ENCODE measurements at places on chromosomes 11 and 22.
A peak's percentile ranks its signal among the peaks of the same experiment; 100 is the strongest.

- no peak for DNase-seq
Measured at GRCh38 chr11:64249563-64250414, 1.5 kb upstream of the PLCB3 start.

- DNase-seq, result peak; percentile 38
Measured at GRCh38 chr11:111520560-111520959, 6.0 kb downstream of the HOATZ start.

GRCh38 chr11:70851907-70852306, 400.5 kb downstream of the SHANK2 start:
- DNase-seq, result no peak

DNA sequence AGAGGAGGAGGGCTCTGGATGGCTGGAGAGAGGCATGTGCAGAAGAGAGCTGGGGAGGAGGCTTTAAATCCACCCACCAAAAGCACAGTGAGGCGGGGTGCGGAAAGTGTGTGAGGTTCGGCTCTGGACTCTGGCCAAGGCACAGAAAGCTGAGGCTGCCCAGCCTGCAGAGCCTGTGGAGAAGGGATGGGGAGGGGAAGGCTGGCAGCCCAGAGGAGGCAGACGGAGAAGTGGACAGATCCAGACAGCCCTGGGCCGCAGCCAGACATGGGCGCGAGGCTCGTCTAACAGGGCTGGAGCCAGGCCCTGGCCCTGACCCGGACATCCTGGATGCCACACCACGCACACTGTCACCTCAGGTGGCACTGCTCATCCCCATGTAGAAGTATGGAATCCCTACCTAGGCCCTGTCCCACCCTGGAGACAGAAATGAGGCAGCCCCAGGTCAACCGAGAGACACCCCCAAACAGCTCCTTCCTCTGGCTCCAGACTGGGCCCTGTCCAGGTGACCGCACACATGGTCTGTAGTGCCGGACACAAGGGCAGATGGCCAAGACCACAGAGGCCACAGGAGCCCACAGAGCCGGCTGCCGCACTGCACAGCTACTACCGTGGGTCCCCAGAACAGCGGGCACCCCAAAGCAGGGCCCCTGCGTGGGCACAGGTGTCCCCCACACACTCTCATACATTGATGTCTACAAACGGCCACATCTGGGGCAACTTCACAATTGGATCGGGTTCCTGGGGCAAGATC, 16.6 kb upstream of the MOB2 start:
- DNase-seq, result no peak

GRCh38 chr11:110566577-110566976, 136.8 kb downstream of the FDX1 start:
- DNase-seq, result no peak

DNA sequence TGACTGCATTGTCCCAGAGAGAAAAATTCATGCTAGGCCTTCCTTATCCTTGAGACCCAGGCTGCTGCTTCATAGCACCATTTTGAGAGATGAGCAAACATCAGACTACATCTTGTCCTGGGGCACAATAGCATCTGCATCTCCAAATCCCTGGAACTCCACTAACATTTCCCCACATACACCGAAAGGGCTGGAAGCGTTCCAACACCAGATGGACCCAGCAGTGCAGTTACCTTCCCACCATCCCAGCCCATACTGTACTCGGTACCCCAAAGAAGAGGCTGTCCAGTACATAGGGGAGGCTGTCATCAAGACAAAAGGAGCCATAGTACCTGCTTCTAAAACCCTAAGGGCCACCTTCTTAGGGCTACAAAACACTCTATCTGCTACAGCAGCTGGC, 547.2 kb upstream of the CHORDC1 start:
- DNase-seq, result no peak

- DNase-seq, result no peak
Measured at GRCh38 chr11:44687388-44687787, 39.4 kb upstream of the TSPAN18 start.

DNA sequence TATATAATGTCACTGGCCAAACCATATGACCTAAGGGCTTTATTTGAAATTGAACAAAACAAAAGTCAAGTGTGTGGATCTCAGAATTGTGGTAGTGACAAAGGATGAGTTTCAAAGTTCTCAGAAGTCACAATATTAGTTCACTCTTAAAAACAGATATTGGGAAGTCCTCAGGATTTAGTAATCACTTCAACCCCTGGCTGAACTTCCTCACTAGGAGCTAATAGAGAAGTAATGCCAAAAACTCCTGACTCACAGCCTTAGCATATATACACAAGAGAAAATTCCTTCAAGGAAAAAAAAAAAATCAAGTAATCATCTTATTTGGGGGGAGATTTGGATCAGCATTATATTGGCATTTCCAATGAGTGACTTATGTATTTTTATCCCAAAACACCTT, 75.6 kb upstream of the APOA1 start:
- peak; percentile 68 for DNase-seq

GRCh38 chr22:31922534-31922933, 21.8 kb upstream of the YWHAH start:
- no peak for DNase-seq

DNA sequence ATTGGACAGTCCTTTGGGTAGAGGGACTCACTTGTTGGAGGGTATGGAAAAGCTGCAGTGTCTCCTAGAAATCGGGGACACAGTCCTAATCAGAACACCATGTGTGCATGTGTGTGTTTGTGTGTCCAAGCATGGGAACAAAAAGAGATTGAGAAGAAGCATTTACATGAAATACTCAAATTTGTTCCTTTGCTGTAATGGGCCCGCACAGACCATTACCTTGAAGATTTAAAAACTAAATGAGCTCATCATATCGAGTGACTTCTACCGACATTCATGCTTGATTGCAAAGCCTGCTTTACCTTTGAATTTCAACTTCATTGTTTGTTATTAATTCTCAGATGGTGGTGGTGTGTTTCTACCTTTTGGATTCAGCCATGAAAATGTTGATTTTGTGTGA, 106.9 kb downstream of the ZBTB16 start:
- peak; percentile 48 for DNase-seq

DNA sequence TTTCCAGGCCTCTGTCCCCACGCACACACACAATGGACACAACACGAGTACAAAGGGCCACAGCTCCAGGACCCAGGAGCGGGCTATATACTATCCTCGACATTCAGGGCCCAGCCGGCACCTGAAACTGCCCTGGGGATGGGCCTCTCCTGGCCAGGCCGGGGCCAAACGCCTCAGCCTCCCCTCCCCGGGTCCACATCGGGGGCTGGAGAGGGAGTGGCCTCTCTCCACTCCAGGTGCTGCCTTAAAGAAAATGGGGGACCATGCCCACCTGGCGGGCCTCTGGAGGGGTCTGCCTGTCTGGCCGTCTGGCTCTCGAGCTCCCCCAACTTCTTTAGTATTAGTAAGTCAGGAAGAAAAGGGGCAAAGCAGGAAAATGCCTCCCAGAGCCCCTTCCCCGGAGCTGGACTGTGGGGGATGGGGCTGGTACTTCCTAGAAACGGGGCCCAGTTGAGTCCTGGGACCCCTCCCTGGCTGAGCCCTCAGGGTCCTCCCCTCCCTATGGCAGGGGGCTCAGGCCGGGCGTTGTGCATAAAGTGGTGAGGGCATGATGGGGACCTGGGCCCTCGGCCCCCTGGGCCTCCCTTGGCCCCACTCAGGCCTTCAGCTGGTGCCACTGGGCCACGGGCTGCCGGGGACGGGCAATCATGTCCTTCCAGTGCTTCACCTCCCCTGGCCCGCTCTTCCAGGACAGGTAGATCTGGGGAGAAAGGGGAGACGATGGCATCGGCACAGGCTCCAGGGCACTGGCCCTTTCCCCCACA, 9.7 kb downstream of the LRRC10B start:
- no peak for DNase-seq

DNA sequence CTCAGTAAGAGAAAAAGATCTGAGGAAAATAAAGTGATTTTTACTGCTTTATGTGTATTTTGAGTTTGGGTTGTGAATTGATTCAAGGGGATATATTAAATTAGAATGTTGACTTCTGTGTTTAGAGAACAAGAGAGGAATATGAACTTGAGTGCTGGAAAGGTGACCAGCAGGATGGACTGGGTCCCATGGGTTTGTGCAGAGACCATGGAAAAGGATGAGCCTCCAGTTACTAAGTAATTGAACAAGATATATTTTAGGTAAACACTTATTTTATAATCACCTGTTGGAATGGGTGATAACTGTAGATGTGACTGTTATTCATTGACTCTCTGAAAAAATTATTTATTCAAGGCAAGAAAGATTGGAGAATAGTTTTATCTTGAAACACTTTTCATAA, 82.0 kb upstream of the TOP3B start:
- no peak for DNase-seq

- DNase-seq, result no peak
Measured at GRCh38 chr22:28589102-28589750, 90.4 kb downstream of the TTC28 start.

DNA sequence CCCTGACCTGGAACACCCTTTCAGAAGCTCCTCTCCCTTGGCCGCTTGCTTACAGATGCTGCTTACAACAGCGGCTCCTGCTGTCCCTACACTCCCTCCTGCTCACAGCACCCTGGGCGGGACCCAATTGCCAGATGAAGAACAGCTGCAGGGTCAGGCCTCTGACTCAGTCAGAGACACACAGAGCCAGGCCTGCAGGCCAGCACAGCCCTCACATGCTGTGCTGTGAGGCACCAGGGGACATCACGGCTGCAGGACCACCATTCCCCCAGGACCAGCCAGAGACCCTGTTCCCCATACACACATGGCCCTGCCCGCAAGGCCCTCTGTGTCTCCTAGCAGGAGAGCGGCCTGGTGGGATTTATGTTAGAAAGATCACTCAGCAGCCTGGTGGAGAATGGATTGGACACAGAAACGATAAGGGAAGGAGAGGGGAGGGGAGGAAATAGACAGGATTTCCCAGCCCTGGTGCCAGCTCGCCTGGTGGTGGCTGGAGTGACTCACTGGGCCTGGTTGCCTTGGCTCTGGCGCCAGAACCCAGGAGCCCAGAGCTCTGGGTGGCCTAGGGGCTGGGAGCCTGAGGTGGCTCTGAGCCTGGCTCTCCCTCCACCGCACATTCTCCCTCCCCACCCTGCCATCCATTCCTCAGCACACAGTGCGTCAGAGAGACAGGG, 6.7 kb downstream of the CAPN5 start:
- peak; percentile 90 for DNase-seq

- no peak for DNase-seq
Measured at GRCh38 chr11:6156628-6157359, 13.3 kb downstream of the OR52B2 start.

DNA sequence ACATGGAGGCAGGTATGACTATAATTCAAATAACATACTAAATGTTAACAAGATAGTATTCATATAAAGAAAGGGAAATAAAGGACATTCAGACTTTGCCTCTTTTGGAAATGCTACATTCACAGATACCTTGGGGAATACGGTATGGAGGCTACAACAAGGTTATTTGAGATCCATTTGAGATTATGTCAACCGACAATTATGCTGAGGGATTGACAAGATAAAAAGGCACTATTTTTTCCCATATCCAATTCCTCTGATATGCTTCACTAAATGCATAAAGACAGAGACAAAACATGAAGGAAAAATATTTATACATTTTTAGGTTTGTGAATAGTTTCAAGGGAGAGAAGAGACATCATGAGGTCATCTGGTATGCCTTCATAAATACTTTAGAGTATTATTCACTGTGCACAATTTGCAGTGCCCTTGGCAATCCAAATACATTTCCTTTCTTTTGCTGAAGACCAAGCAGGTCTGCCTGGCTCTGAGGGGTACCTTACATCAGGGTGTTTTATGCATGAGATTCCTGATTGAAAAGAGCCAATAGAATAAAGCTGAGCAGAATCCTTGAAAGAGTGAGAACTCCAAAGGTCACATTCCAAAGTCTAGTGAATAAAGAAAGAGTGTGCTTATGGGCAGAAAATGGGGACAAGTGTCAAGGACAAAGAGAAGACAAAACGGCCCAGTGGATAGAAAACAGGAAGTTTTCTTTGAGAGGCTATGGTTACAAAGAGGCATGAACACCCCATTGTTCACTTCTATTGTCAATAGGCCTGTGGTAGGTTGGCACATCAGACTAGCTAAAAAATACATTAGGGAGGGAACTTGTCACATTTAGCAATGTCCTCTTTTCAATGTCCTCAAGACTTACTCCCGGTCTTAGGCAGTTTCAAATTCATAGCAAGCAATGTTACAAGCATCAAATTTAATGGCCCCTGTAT, 455.8 kb downstream of the LRRC4C start:
- DNase-seq, result peak; percentile 1

- no peak for DNase-seq
Measured at GRCh38 chr11:116576526-116576925, 196.3 kb downstream of the BUD13 start.

- no peak for DNase-seq
Measured at GRCh38 chr11:59216641-59217564, 4.2 kb upstream of the MPEG1 start.

DNA sequence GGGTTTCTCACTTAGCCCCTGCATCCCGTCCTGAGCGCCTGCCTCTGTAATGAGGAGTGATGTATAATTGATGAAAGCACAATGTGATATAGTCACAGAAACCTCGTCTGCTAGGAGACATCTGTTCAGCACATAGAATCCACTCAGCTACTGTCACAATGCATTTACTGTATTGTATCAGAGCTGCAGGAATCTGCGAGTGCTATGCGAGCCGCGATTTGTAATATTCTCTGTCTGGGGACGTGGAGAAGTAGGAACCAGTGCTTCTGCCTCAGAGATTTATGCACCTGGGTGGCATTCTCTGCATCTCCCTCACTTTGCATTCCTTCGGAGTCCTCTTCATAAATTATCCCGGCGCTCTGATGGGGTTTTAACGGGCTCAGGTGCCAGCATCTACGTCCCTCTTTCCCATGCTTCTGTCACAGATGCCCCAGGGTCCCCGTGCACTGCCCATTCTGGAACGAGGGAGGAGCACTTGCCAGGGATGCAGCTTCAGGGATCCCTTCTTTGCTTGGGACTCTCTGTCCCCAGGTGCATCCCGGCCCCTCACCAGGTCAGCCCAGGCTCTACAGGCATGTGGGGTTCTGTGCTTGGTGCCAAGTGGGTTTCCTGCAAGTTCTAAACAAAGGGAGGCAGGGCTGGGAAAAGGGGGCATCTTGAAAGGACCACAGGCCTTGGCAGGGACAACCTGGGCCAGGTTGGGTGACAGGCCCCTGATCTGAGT, 205.5 kb downstream of the DSCAML1 start:
- no peak for DNase-seq

DNA sequence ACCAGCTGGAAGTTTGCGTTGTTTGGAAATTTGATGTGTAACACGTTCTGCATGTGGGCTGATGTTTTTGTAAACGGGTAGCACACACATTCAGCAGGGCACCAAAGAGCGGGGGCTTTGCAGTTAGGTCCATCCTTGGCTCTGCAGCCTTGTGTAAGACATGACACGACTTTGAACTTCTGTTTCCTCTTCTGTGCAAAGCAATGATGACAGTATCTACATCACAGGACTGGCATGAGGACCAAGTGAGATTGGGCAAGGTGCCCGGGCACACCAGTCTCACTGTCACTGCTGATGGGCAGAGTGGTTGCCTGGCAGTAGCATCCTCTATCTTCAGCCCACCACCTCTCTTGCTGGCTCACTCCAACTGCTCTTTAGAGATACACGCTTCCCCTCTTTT, 3.3 kb downstream of the TCN2 start:
- DNase-seq, result no peak

DNA sequence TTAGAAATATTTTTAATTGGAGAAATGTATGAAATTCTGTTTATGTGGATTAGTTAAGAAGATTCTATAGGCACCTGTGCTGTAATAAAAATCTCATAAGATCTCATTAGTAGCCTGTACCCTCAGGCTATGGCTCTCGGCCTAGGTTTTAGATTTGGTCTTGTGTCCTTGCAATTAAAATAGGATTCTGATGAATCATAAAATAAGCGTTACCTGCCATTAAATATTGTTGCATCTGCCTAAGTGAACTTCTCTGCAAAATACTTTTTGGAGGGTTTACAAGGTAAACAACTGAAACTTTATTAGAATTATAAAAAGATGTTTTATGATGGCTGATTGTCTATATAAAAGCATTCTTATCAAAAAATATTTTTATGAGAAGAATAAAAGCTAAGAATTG, 804.1 kb upstream of the ANO3 start:
- DNase-seq, result no peak

Measured in astrocyte of the spinal cord (primary cell).